ENCODE measurements at places on chromosomes 7 and 10.

DNA sequence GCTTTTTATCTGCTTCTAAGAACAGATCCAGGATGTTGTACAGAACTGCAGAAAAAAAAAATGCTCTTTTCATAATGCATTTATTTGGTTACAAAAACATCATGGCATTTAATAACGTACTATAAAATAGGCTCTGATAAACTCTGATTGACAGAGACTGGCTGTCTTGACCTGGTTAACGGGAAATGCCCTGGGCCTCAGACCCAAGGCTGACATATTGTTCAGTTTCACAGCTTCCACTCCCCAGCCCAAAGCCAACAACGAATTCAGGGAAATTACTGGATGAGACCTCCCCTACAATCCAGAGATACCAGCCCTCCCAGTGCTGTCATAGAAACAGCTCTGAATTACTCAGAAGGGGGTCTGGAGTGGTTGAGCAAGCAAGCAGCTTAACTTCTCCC is 260.1 kb downstream of the CREB5 start:
- no peak for DNase-seq
- peaks cover 8% of the 10 kb centered on the region for H3K27me3 ChIP-seq
- no peak overlapping the region for H3K27ac ChIP-seq
- no peaks in the 10 kb centered on the region for H3K36me3 ChIP-seq

DNA sequence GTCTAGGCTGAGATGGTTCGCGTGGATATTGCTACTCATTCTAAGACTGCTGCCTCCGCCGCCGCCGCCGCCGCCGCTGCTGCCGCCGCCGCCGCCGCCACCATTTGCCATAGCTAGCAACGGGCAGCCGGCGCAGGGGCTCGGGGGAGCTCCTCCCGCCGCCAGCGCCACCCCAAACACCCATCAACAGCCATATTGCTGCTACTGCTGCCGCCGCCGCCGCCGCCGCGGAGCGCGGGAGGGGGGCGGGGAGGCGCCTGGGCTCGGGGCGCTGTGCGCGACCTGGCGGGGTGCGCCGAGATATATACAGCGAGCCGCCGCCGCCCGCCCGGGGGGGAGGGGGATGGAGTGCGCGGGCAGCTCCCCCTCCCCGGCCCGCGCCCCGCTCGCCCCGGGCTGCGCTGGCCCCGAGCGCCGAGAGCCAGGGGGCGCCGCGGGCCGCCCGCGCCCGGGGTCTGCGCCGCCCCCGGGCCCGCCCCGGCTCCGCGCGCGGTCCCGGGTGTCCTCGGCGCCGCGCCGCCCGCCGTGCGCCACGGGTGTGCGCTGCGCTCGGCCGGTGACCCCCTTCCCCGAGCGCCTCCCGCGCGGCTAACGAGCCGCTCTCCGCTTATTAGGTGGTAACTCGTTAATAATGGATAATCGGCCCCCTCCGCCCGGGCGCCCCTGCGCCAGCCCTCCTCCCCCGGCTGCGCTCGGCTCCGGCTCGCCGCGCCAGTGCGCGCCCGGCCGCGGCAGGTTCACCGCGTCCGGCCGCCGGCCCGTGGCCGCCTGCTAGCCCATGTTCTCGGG is at the start of gene KCNMA1:
KCNMA1 (minus strand) TSS at position 277 of the 789 bp plus-strand sequence.
- peaks cover 91% of the 10 kb centered on the region for H3K27me3 ChIP-seq
- peak within 1 kb of the TSS; percentile 80 for H3K4me3 ChIP-seq
- H3K27ac ChIP-seq: no peak within 1 kb of the TSS
- H3K4me1 ChIP-seq: peaks cover 8% of the 10 kb centered on the region
- DNase-seq: no peak

GRCh38 chr10:6202684-6203330 is at the start of gene PFKFB3:
PFKFB3 (plus strand) TSS chr10:6202932; CDS start chr10:6203261, 329 bp downstream.
- peak; percentile 86 for DNase-seq
- H3K4me3 ChIP-seq: peak within 1 kb of the TSS; percentile 93
- H3K36me3 ChIP-seq: peaks cover 41% of the 10 kb centered on the region
- no peaks in the 10 kb centered on the region for H3K27me3 ChIP-seq

- no peak for DNase-seq
- peaks cover 4% of the 10 kb centered on the region for H3K36me3 ChIP-seq
- H3K27ac ChIP-seq: no peak overlapping the region
- H3K4me1 ChIP-seq: no peaks in the 10 kb centered on the region
Measured at GRCh38 chr10:127908106-127908958, 1.4 kb downstream of the PTPRE start.

DNA sequence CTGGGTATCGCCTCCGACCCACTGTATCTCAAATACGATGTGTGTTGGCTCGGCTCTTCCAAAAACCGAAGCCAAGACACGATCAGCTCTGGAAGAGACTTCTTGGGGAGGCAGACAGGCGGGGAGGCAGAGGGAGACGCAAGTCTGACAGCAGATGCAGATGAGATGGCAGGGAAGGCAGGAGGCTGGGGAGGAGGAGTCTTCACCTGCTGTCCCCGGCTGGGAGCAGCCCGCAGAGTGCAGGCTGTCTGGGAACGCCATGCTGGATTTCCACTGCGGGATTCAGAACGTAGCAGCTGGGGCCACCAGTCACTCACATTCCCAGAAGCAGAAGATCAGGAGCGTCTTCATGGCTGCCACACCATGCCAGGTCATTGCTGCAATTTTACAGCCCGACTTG is 29.4 kb downstream of the CTBP2 start:
- no peak overlapping the region for H3K27ac ChIP-seq
- no peaks in the 10 kb centered on the region for H3K36me3 ChIP-seq
- no peaks in the 10 kb centered on the region for H3K4me1 ChIP-seq
- no peak overlapping the region for H3K4me3 ChIP-seq
- peaks cover 61% of the 10 kb centered on the region for H3K27me3 ChIP-seq

DNA sequence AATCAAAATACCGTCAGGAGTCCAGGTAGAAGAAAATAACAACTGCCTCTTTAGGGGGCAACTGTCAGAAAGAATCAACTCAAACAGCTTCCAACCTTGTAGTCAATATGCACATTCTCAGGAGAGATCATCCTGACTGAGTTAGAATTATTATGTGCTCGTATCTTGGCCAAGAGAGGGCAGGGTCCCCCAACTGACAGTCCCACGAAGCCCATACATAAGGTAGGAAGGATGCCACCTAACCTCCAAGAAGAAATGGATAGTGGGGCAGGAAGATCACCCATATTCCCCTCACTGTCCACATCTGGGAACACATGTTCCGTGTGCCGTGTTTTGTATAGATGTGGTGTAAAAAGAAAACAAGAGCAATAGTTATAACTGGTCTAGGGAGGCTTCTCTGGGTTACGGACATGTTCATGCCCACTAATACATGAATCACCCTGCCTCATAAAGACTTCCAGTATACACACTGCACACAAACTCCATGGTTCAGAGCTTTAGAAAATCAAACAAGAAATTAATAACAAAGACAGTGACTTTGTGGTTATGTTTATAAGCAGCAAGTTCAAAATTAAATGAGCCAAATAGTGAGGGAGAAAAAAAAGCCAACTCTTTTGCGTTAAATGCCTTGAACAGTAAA is 295.6 kb downstream of the FGFR2 start:
- H3K4me1 ChIP-seq: no peaks in the 10 kb centered on the region
- no peak overlapping the region for H3K4me3 ChIP-seq
- H3K27ac ChIP-seq: no peak overlapping the region
- peaks cover 14% of the 10 kb centered on the region for H3K27me3 ChIP-seq
- H3K36me3 ChIP-seq: peaks cover 2% of the 10 kb centered on the region
- no peak for DNase-seq

GRCh38 chr10:102795453-102796406 is 41.5 kb downstream of the CYP17A1 start:
- peaks cover 20% of the 10 kb centered on the region for H3K36me3 ChIP-seq
- H3K4me3 ChIP-seq: peak overlapping the region; percentile 8

DNA sequence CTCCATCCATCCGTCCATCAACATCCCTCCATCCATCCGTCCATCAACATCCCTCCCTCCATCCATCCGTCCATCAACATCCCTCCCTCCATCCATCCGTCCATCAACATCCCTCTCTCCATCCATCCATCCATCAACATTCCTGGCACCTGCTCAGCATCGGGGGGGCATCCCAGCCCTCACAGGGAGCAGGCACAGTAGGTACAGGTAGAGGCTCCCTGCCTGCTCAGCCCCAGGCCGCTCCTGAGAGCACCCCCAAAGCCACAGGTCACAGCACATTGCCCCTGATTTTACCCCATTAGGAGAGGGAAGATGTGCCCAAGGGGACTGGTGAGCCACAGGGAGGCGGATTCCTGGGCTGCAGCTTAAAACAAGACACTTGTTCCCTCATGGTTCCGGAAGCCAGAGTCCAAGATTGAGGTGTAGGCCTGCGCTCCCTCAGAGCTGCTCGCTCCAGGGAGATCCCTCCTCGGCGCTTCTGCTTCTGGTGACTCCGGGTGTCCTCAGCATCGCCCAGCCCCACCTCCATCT is 21.1 kb upstream of the CFAP46 start:
- no peaks in the 10 kb centered on the region for H3K36me3 ChIP-seq
- H3K4me3 ChIP-seq: peak overlapping the region; percentile 99
- H3K4me1 ChIP-seq: peaks cover 16% of the 10 kb centered on the region
- peak overlapping the region; percentile 94 for H3K27ac ChIP-seq
- no peak for DNase-seq

All from effector memory CD8-positive, alpha-beta T cell (primary cell).